ENCODE measurements at places on chromosomes 4 and X.
A peak's percentile ranks its signal among the peaks of the same experiment; 100 is the strongest.

DNA sequence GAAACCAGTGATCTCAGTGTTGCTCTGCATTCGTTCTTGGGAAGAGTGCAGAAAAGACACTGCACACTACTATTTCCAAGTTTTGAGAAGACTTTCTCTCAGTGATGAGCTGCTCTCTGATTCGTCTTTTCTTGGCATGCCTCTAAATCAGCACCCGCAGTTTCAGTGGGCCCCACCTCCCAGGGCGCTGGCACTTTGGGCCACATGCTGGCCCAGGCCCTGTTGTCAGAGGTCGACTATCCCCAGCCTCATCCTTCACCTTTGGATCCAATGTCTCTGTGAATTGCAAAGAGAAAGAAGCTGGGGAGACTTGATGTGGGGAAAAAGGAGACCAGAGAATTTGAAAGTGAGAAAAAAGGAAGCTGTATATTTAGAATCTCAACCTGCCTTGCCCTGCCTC lies 644.1 kb upstream of the PITX2 start:
- no peak for DNase-seq

- no peak for DNase-seq
Observed at GRCh38 chr4:25879991-25880651, 17.3 kb upstream of the SEL1L3 start.

DNA sequence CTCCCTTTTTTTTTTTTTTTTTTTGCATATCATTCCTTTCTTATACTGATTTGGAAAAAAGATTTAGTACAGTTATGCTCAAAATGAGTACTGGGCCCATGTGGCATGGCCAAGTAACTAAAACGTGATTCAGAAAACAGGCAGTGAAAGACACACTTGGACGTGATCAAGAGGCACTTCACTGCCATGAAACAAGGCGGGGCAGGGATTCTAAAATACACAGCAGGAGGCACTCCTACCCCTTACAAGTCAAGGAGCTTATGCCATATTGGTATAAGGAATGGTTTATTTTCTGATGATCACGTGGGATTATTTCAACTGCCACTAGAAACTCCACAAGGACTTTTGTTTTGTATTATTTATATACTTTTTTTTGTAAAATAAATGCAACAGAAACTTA lies 72.0 kb downstream of the CHST7 start:
- DNase-seq, result no peak

DNA sequence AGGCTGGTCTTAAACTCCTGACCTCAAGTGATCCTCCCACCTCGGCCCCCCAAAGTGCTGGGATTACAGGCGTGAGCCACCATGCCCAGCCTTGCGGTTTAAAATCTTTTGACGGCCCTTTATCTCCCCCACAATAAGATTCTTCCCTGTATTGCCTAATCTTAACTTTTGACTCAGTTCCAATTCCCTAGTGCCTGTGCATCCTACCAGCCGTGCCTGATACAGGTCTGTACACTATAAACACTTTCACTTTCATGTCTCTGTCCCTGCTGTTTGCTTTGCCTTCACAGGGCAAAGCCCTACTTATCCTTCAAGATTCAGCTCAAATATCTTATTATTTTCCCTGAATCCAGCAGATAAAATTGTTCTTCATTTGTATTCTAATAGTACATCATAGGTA lies 74.6 kb downstream of the WDR44 start:
- peak; percentile 26 for DNase-seq

DNA sequence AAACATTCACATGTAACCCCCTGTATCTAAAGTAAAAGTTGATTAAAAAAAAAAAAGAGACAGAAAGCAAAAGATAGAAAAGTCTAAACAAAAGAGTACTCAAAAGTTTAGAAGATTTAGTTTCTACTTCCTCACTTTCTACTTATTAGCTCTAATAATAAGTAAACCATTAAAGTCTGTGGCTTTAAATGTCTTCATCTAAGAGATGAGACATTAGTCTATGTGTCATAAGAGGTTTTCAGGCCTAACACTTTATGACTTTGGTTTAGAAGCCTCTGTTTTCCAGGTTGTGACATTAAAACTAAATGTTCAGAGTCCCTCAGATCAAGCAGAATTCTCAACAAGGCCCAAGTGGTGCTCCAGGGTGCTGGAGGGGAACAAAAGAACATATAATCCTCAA lies 42.2 kb upstream of the GUCY1A1 start:
- DNase-seq, result no peak

GRCh38 chr4:75172551-75172950 lies 239.6 kb downstream of the PARM1 start:
- no peak for DNase-seq

DNA sequence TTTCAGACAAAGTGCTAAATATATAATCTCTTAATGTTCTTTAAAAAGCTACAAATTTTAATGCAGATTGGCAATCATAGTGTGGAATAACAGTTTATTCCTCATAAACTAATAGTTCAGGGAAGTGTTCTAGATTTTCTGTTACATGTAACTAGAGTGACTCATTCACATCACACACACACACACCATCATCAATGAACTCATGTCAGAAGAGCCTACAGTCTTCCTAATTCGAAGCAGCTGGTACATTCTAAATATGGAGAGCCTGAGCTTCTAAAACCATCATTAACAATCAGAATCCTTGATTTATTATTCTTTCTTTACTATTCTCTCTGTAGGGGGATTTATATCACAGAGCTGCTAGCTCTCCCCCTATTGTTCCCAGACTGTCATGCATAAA lies 49.6 kb downstream of the DKK2 start:
- no peak for DNase-seq

- no peak for DNase-seq
Observed at GRCh38 chr4:10981576-10981975, 297.0 kb upstream of the CLNK start.

- DNase-seq, result no peak
Observed at GRCh38 chr4:101345271-101345595, 2.1 kb downstream of the PPP3CA start.

DNA sequence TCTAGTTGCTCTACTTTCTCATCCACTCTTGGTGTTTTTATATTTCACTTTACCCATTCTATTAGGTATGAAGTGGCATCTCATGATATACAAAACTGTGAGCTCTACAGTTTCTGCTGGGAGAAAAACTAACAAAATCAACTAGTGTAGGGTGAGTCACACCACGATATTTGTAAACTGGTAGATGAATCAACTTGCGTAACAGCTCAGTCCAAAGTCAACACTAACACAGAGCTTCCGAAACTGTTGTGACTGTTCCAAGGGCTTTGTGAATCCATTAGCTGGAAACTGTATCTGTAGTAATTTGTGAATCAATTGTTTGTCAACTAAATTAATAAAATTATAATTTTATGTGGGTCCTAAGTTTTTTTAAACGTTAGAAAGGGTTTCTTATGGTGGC lies 119.8 kb upstream of the TSPAN5 start:
- DNase-seq, result no peak

DNA sequence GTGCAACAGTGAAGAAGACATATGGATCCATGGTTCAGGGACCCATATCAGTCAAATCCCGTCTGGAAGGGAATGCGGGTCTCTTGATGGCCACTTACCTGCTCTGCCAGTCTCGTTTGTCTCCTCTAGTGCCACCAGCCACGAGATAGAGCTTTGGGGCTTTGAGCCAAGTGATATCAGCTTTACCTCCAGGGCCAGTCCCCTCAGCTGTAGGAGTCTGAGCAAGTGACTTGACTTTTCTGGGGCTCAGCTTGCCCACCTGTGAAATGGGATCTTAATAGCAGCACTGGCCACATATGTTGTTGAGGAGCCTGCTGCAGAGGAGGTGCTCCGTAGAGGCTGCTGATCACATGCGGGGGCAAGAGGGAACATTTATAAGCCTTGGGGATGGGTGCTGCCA lies 1.2 kb downstream of the SLC2A9 start:
- DNase-seq, result no peak

GRCh38 chr4:155666344-155667221 lies at the start of gene GUCY1A1:
TSS of gene GUCY1A1 (plus strand) at chr4:155666848. CDS start at chr4:155696868, 30,020 bp downstream.
- no peak for DNase-seq

GRCh38 chr4:53925050-53925605 lies 139.3 kb downstream of the CHIC2 start:
- no peak for DNase-seq

- no peak for DNase-seq
Observed at GRCh38 chr4:54581807-54582206, 76.0 kb upstream of the KIT start.

GRCh38 chrX:106898462-106898861 lies 4.7 kb downstream of the RIPPLY1 start:
- peak; percentile 67 for DNase-seq

DNA sequence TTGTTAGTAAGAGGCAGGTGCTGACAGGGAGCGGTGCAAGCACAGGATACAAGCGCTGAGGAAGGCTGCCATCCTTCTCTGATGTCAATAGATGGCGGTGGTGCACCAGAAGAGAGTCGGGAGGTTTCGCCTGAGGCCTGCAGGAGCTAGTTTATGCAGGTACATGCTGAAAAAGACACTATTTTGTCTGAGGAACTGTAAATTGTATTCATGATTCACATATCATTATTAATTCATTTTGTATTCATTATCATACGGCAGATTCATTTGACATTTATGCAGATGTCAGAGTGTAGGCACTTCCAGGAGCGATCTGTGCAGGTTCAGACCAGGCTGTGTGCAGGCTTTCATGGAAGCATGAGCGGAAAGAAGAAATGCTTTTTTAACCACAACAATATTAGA lies 824.0 kb downstream of the STIM2 start:
- DNase-seq, result peak; percentile 57

DNA sequence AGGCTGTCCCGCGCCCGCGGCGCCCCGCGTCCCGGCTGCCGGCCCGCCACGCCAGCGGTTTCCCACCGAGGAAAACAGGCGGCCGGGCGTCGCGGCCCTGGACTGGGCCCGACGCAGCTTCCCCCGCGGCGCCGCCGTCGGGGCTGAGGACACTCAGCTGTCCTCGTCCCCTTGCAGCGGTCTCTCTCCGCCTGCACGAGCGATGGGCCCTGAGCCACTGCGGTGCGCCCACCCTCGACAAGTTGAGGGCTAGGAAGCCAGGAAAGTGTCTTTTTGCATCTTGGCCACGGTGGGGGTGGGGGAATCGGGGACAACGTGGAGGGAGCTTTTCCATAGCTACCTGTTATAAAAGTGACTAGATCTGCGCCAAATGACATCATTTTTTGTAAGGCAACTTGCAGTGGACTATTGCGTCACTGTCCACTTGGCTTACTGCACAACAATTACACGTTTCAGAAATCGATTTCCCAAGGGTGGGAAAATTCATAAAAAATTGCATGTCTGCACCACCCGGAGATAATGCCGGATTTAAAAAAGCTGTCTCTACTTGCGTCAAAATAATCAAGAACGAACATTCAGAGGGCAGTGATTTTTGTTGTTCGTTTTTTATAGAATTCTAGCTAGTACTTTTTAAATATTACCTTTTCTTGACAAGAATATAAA lies 1.1 kb downstream of the KLHL15 start:
- DNase-seq, result no peak

- no peak for DNase-seq
Observed at GRCh38 chr4:77854431-77855111, 8.1 kb upstream of the MRPL1 start.

DNA sequence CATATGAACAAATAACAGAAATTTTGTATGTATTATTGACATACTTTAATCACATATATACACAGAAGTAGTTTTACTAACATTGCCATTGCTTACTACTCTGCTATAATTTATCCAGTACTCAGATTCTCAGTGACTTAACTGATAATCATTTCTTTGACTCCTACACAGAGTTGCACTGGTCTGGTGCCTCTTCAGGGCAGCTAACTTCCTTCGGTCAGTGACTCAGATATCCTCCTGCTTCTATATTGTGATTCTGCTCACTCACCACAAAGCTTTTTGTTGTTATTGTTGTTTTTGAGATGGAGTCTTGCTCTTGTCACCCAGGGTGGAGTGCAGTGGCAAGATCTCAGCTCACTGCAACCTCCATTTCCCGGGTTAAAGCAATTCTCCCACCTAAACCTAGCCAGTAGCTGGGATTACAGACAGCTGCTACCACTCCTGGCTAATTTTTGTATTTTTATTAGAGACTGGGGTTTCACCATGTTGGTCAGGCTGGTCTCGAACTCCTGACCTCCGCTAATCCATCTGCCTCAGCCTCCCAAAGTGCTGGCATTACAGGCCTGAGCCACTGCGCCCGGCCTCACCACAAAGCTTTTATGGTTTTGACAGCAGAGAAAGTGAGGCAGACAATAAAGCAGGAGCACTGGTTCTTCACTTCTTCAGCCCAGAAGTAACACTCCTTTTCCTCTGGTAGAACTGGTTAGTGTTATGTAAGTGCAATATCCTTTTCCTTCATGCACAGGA lies 499.3 kb downstream of the EPHA5 start:
- no peak for DNase-seq

- DNase-seq, result no peak
Observed at GRCh38 chr4:184329235-184329634, 111.6 kb upstream of the ENPP6 start.

- DNase-seq, result no peak
Observed at GRCh38 chrX:129790146-129790545, 10.4 kb downstream of the SASH3 start.

DNA sequence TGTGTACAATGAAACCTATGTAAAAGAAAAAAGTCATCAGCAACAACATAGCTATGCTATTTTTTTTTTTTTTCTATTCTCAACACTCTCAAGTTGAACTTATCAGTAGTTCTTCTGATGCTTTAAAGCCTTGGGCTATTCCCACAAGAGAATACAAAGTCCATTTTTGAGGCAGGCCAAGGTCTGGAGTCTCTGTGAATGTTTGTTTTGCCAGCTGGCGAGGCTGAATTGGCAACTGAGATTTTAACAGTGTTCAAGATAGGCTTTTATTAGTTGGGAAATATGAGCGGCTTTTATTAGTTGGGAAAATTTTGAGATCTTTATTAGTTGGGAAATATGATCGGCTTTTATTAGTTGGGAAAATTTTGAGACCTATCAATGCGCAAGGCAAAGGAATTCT lies 336.6 kb downstream of the SLITRK2 start:
- DNase-seq, result no peak

DNA sequence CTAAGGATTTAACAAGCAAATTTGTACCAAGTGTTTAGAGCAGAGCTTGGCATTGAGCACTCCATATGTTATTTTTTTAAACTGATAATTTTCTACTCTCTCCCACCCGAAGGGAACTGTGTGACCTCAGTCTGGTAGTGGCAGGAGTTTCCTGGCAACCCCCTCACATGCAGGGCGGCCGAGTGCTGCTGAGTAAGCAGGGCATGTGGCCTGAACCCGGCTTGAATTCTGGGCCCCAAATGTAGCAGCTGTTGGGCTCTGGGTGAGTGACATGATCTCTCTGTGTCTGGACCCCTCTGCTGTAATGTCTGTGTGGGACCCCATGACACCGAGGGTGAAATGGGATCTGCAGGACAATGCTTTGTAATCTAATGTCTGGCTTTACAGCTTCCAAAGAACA lies 13.6 kb upstream of the C4orf50 start:
- peak; percentile 51 for DNase-seq

- DNase-seq, result no peak
Observed at GRCh38 chrX:32966821-32967355, 244.5 kb downstream of the DMD start.

GRCh38 chr4:14897217-14897616 lies 105.1 kb upstream of the CPEB2 start:
- no peak for DNase-seq
